SHP77 treated with DMSO at 0.1 percent for 48 hours (cell line): ENCODE measurements at places on chromosomes 1 and 21.

DNA sequence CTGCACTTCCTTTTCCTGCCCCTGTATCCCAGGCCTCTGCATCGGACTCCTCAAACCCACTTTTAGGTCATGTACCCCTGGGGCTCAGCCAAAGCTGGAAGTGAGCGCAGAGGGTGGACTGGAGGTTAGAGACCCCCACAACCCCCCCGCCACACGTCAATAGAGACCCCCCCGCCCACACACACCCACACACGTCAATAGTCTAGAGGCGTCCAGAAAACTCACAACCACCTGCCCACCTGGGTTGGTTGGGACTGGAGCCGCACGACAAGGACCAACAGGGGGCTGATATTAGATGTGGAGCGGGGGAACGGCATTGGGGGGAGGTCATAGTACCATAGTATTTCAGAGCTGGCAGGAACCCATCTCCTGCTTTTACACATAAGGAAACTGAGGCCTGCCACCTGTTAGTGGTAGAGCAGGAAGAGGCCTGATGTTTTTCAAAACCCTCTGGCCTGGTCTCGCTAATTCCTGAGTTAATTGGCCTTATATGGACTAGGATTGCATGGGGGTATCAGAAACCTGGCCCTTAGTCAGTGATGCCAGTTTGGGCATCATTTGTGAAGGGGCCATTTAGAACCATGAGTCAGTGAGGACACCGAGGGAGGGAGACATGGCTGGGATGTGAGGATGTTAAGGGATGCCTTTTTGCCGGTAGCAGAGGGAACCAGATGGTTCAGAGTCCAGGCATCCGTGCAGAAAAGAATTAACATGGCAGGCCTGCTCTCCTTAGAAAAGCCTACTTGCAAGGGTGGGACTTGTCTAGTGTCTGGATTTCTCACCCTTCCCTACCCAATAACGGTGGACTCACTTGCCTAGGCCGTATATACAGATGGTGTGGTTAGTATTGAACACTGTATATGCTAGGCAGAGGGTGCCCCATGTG is 1.1 kb downstream of the NENF start:
- no peak for DNase-seq

DNA sequence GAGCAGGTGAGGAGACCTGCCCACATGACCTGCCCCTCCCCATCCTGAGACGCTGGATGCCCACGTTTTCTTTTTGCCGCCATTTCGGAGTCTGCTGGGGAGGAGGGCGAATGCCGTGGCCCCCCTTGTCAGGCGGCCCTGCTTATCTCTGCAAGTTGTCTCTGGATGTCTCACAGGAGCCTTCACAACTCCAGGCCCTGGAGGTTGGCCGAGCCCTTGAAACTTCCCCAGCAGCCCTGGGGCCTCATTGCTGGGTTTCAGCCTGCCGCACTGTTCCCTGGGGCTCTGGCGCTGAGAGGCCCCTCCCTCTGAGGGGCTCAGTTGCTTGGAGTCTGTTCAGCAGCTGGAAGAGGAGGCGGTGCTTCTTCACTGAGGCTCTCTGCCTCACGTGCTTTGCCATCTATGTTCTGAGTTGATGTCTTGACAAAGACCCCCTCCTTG is 29.8 kb upstream of the ZBTB21 start:
- DNase-seq = no peak

DNA sequence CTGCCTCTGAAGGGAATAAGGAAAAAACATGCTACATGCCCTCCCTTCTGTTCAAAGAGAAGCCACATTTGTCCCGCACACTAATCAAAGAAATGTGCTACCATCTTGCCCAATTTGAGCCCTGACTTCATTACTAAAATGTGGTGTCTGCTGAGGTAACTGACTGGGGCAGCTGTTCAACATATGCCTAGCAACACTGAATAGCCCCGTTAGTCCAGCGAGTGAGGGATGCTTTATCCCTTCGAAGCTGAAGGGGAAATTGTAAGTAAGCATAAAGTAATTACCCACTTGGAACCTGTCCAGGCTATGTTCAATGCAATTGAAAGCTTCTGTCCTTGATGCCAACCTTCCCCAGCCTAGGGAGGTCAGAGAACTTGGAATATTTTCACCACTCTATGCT is 310.6 kb downstream of the SEC16B start:
- no peak for DNase-seq

GRCh38 chr1:60899464-60899863 is 182.9 kb upstream of the NFIA start:
- no peak for DNase-seq

- DNase-seq = no peak
Measured at GRCh38 chr1:19257178-19257914, 5.7 kb downstream of the MRTO4 start.

GRCh38 chr1:44328671-44329416 is 26.2 kb downstream of the ERI3 start:
- DNase-seq = no peak

DNA sequence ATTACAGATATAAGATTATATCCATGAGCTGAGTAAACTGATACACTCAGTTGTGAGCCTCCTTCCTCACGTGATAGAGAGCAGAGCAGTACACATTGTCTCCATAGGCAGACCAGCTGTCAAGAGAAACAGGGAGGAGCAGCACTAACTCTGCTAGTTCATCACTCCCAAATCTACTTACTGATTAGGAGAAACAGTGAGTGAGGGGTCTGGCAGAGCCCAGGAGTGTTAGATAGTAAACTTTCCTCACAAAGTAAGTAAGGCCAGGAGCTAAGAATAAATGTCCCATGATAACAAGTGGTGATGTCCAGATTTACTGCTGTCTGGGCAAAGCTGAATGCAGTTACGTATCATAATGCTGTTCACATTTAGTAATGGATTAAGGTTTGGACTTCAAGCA is 168.6 kb upstream of the KCNK2 start:
- DNase-seq = no peak

- no peak for DNase-seq
Measured at GRCh38 chr1:200526709-200527612, 93.6 kb downstream of the KIF14 start.

DNA sequence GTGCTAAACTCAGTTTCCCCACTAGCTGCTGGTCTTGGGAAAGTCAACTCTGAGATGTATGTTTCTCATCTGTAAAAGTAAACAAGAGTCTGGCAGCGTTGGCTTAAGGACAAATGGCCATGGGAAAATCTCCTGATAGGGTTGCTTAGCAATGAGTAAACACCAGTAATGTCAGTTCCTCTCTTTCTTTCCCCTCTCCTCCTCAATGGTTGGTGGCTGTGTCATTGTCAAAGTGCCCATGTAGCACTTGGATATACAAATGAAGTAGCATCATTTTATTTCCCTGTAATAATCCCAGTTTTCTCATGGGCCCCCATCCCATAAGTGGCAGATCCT is 2.2 kb upstream of the FYB2 start:
- DNase-seq = no peak

GRCh38 chr1:179043266-179043665 is 17.6 kb downstream of the FAM20B start:
- no peak for DNase-seq

DNA sequence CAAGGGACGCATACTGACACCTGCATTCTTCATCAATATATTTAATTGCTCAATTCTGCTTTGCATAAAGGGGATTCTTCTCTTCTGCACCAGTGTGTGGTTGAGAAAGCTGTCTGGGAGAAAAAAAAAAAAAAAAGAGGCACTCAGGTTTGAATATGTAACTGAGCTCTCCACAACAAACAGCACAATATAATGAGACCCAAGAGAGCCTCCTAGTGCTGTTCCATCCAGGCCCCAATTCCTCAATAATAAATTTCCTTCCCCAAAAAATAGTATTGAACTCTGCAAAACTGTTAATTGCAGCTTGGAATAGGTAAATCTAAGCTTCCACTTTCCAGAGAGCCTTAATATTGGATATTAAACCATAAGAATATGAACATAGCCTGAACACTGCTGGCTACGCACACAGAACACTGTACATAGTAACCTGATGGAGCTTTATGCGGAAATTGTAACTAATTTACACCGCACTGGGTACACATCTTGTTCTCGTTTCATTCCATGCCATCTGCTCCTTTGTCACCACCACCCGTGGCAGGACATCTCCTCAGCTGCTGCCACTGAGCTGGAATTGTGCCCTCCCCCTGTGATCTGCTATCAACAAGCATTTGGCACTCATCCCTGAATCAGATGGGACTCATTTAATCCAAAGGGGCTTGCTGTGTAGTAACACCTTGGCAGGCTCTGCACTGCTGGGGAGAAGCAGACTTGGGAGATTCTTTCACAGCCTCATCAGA is 272.0 kb downstream of the HHIPL2 start:
- DNase-seq = no peak

DNA sequence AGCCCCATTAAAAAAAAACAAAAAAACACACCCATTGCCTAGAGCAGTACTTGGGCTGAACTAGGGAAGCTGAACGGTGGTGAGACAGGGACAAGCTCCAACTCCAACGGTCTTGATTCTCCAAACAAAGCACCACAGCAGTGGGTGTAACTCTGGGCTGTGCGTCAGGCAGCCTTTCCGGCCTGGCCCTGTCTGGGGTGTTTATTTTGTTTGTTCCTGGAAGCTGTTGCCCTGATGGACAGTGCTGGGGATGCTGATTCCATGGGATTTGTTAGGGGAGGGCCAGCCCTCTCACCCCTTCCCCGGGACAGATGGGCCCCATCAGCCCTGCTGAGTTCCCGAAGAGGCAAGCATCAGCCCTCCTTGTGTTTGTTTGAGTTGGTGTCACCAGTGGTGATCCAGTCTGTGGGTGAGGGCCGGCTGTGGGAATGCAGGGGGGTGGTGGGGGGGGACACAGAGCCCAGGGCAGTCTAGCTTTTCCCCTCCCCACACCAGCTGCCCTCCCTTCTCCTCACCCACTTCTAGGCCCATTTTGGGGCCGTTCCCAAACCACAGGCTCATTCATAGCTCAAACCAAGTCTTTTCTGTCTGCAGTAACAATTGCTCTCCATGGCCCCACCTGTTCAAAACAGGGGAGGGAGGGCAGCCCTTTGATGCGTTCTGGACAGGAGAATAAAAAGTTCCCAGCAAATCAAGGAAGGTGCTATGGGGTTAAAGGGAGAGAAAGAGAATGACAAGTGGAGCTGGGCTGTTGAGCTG is 4.5 kb downstream of the WNT2B start:
- no peak for DNase-seq

GRCh38 chr1:230010603-230011332 is 56.3 kb upstream of the GALNT2 start:
- no peak for DNase-seq

DNA sequence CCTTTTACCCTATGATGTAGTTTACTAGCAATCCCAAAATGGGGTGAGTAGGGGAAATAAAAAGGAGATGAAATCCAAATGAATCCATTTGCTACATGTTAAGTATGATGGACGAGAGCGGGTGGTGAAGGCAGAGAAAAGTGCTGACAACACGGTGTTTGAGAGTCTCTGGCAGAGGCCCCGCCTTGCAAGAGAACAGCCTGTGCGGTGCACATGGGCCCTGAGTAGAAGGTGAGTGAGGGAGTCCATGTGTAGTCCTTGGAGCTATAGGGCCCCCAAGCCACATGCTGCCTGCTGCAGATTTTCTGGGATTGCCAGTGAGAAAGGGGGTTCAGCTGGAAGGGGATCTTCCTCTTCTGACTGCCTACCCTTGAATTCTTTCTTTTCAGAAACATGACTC is 177.1 kb downstream of the TNR start:
- DNase-seq = no peak
